ENCODE measurements at places on chromosomes 13 and 19. TPM values are rescaled to one million over a fixed set of nuclear protein-coding genes. Genes with fewer than 3 reads are reported as not detected.
A peak's percentile ranks its signal among the peaks of the same experiment; 100 is the strongest.

DNA sequence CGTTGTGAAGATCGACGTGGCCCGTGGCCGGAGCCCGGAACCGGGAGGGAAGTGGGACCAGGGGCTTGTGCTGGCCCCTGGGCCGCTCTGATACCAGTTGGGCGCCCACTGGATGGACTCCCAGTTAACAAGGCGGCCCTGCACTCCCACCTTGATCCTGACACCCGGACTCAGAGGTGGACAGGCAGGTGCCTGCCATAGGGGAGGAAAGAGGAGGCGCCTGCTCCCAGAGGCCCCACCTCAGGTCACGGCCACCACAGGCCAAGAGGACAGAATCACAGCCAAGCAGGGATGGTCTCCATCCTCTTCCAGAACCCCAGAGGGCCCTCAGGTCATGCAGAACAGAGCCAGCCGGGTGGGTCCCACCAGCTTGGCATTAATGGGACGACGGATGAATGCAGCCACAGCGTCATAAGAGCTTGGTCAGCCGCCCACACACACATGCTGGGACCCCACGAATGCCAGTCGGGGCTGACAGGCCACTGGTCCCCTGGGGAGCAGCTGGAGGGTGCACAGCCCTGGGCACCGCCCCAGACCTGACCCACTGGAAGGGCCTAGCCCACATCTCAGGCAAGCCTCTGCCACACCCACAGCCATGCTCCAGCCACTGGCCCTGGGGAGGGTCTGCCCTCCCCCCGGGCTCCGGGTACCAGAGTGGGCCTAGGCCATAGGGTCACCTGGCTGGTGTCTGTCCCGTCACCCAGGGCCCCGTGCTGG, 9.6 kb upstream of the KLF16 start:
- no peak overlapping the region for H3K27ac ChIP-seq
- H3K27me3 ChIP-seq: no peaks in the 10 kb centered on the region
- peaks cover 14% of the 10 kb centered on the region for H3K36me3 ChIP-seq
- H3K4me3 ChIP-seq: no peak overlapping the region
- DNase-seq: peak; percentile 34

DNA sequence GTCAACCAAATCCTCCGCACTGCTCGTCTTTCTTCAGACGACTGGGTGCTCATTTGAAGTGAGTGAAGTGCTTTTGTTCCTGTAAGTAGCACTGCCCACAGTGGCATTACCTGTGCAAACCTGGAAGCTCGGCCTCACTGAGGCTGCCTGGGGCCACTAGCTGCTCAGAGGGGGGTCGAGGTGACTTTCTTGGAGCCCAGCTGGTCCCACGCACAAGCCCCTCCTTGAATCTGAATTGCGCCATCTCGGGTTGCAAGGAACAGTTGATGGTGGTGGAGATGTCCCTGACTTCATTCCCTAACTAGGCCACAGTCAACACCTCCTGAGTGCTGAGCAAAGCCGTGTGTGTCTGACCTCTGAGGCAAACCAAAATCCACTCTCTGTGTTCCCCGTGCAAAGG, 79.3 kb upstream of the GPR183 start:
- H3K27me3 ChIP-seq: no peaks in the 10 kb centered on the region
- no peaks in the 10 kb centered on the region for H3K36me3 ChIP-seq
- no peak overlapping the region for H3K27ac ChIP-seq
- H3K4me1 ChIP-seq: no peaks in the 10 kb centered on the region
- no peak overlapping the region for H3K4me3 ChIP-seq

- DNase-seq: peak; percentile 38
- no peak overlapping the region for H3K4me3 ChIP-seq
- peaks cover 4% of the 10 kb centered on the region for H3K27me3 ChIP-seq
- H3K36me3 ChIP-seq: no peaks in the 10 kb centered on the region
- H3K27ac ChIP-seq: no peak overlapping the region
- peaks cover 16% of the 10 kb centered on the region for H3K4me1 ChIP-seq
Measured at GRCh38 chr13:42000846-42001245, 39.9 kb upstream of the VWA8 start.

Gene KRTDAP
- total RNA-seq: not detected

Gene ABCC4
- 27.5 TPM for total RNA-seq

Gene SLC25A30
- total RNA-seq: 11.2 TPM

DNA sequence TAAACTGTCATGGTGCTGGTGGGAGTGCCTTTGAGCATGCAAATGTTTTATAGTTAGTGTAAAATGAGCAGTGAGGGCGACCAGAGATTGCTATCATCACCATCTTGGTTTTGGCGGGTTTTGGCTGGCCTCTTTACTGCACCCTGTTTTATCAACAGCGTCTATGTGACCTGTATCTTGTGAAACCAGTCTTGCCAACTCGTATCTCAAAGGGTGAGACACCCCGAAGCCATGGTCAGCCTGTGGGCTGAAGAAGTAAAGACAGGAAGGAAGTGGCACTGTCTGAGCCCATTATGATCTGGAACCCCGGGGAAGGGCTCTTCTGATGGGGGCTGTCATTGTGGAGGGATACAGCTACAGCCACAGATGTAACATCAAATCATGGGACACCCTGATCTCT, 81.5 kb upstream of the FAM216B start:
- peaks cover 4% of the 10 kb centered on the region for H3K27me3 ChIP-seq
- no peak overlapping the region for H3K4me3 ChIP-seq
- DNase-seq: no peak
- no peaks in the 10 kb centered on the region for H3K4me1 ChIP-seq
- no peaks in the 10 kb centered on the region for H3K36me3 ChIP-seq

- H3K36me3 ChIP-seq: no peaks in the 10 kb centered on the region
- no peak overlapping the region for H3K4me3 ChIP-seq
- no peak for DNase-seq
- H3K4me1 ChIP-seq: no peaks in the 10 kb centered on the region
- no peak overlapping the region for H3K27ac ChIP-seq
- H3K27me3 ChIP-seq: no peaks in the 10 kb centered on the region
Measured at GRCh38 chr13:38321654-38322053, 28.0 kb upstream of the UFM1 start.

- H3K27me3 ChIP-seq: no peaks in the 10 kb centered on the region
- H3K4me1 ChIP-seq: no peaks in the 10 kb centered on the region
- no peak overlapping the region for H3K27ac ChIP-seq
- no peaks in the 10 kb centered on the region for H3K36me3 ChIP-seq
- no peak for DNase-seq
- H3K4me3 ChIP-seq: no peak overlapping the region
Measured at GRCh38 chr13:42345367-42345766, 73.4 kb downstream of the AKAP11 start.

GRCh38 chr13:75806117-75806516, 170.0 kb downstream of the LMO7 start:
- peaks cover 40% of the 10 kb centered on the region for H3K4me1 ChIP-seq
- H3K27ac ChIP-seq: peak overlapping the region; percentile 25
- no peak for DNase-seq

DNA sequence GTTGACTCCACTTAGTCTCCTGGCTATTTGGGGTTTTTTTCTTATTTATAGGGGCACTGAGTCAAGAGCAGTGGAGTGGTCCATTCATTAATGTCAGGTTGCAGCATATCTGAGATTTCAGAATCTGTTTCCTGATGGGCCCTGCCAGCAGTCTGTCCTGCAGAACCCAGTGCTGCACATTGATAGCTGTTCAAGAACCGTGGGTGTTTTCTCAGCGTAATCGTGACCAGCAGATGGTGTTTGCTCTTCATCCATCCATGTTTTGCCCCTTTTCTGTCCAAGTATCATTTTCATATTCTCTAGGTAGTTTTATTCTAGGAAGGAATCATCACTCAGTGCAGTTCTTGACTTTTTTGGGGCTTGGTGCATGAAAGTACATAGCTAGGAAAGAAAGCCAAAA, 166.5 kb downstream of the ATP8A2 start:
- no peaks in the 10 kb centered on the region for H3K4me1 ChIP-seq
- H3K36me3 ChIP-seq: no peaks in the 10 kb centered on the region
- no peak for DNase-seq
- no peak overlapping the region for H3K4me3 ChIP-seq
- H3K27ac ChIP-seq: no peak overlapping the region

GRCh38 chr13:111275995-111276618, 44.3 kb upstream of the TEX29 start:
- H3K27ac ChIP-seq: no peak overlapping the region
- H3K4me1 ChIP-seq: peaks cover 12% of the 10 kb centered on the region
- DNase-seq: no peak
- H3K4me3 ChIP-seq: no peak overlapping the region
- peaks cover 38% of the 10 kb centered on the region for H3K36me3 ChIP-seq

GRCh38 chr19:28691683-28692082, 521.3 kb downstream of the UQCRFS1 start:
- no peaks in the 10 kb centered on the region for H3K4me1 ChIP-seq
- H3K4me3 ChIP-seq: no peak overlapping the region
- no peak for DNase-seq
- H3K36me3 ChIP-seq: no peaks in the 10 kb centered on the region
- H3K27me3 ChIP-seq: no peaks in the 10 kb centered on the region
- no peak overlapping the region for H3K27ac ChIP-seq

- peaks cover 13% of the 10 kb centered on the region for H3K4me1 ChIP-seq
- peak overlapping the region; percentile 74 for H3K27ac ChIP-seq
- no peak for DNase-seq
- H3K27me3 ChIP-seq: no peaks in the 10 kb centered on the region
- H3K36me3 ChIP-seq: no peaks in the 10 kb centered on the region
Measured at GRCh38 chr19:48203222-48203793, 32.8 kb downstream of the ZSWIM9 start.

GRCh38 chr19:46499692-46500091, 4.0 kb upstream of the PNMA8B start:
- H3K4me1 ChIP-seq: no peaks in the 10 kb centered on the region
- no peak for DNase-seq
- H3K27ac ChIP-seq: no peak overlapping the region
- no peak overlapping the region for H3K4me3 ChIP-seq

DNA sequence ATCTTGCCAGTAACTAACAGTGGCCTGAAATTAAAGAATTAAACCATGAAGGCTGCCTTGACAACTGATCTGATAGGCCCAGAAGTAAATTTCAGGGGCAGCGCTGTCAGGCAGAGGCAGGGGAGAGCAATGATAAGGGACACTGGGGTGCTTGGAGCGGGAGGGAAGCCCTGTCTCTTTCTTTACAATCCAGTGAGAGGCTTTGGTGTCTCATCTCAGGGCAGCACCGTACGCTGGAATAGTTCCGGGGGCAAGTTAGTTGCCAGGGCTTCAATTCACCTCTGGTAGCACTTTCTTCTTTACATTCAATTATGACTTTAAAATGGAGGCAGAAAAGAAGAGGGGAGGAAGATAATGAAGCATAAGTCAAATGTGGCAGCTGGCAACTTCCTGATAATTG, 74.6 kb downstream of the CBY2 start:
- H3K27me3 ChIP-seq: peaks cover 26% of the 10 kb centered on the region
- peaks cover 10% of the 10 kb centered on the region for H3K4me1 ChIP-seq
- no peak for DNase-seq
- no peaks in the 10 kb centered on the region for H3K36me3 ChIP-seq

Gene CRX
- not detected for total RNA-seq

- H3K27me3 ChIP-seq: no peaks in the 10 kb centered on the region
- H3K4me3 ChIP-seq: no peak overlapping the region
- no peak for DNase-seq
- H3K36me3 ChIP-seq: no peaks in the 10 kb centered on the region
- H3K27ac ChIP-seq: no peak overlapping the region
Measured at GRCh38 chr13:22107549-22107948, 436.7 kb downstream of the FGF9 start.

DNA sequence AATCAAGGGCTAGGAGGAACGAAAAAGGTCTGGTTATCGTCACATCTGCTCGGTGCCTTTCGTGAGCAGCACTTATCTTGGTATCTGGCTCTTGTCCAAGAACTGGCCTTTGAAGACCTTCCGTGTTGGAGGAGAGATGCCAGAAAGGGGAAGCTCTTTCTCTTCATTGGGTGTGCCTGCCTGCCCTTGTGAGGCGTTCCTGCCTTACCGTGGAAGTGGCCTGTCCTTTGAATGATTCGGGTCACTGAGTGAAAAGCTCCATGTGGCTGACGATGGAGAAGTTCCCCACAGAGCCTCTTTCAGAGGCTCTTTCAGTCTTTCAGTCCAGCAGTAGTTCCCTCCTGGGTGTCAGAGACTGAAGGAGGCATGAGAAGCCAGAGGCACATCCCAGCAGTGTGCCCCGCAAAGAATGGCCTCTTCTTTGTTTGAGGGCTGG, 121.5 kb upstream of the SLC10A2 start:
- no peak overlapping the region for H3K4me3 ChIP-seq
- no peaks in the 10 kb centered on the region for H3K27me3 ChIP-seq
- no peak for DNase-seq

DNA sequence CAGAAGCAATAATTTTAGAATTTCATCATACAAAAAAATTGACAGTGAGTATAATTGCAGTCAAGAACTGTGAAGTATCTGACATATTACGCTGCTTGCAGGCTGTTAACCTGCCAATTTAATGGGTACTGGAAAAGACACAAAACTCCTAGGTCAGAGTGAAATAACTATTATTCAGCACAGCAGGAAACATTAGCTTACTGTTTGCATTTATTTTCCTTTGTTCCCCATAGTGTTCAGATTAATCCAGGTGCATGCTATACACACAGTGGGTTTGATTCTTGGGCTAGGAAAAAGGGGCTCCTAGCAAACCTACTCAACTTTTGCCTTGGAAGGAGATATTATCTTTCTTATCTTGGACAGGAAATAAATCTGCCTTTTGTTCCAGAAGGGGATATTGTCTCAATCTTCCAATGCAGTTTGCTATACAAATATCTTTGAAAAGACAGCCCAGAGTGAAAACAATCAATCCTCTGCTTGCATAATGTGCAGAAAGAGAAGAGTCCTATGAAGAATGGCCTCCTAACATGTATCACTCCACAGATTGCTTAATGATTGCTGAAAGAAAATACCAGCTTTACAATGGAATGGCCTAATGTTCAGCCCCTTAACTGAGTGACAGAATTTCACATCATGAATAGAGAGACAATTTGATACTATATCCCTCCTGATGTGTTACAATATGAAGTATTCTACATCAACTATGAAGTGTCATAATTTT, 443.4 kb downstream of the TBC1D4 start:
- H3K36me3 ChIP-seq: no peaks in the 10 kb centered on the region
- DNase-seq: no peak
- H3K27me3 ChIP-seq: no peaks in the 10 kb centered on the region
- no peak overlapping the region for H3K27ac ChIP-seq
- no peak overlapping the region for H3K4me3 ChIP-seq

Gene GNG7
- total RNA-seq: 0.29 TPM

DNA sequence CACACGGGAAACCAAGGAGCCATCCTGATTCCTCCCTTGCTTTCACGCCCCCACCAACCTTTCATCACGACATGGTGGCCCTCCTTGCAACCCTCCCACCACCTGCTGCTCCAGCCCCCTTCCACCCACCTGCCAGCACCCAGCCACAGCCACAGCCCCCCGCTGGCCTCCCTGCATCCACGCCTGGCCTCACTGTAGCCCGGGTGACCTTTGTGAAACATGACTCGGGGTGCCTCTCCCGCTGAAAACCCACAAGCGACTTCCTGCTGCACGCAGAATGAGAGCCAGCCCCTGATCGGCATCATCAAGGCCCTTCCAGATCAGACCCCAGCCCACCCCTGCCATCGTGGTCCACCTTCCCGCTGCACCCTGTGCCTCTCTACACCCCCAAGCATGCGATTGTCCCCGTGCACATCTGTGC, 14.9 kb downstream of the POP4 start:
- H3K36me3 ChIP-seq: no peaks in the 10 kb centered on the region
- DNase-seq: no peak
- H3K4me3 ChIP-seq: no peak overlapping the region
- no peak overlapping the region for H3K27ac ChIP-seq
- no peaks in the 10 kb centered on the region for H3K4me1 ChIP-seq

GRCh38 chr13:113862931-113863523, 849 bp downstream of the GAS6 start:
- H3K27ac ChIP-seq: peak overlapping the region; percentile 74
- H3K4me1 ChIP-seq: peaks cover 31% of the 10 kb centered on the region
- H3K36me3 ChIP-seq: peaks cover 30% of the 10 kb centered on the region
- H3K27me3 ChIP-seq: no peaks in the 10 kb centered on the region

Measured in osteoblast (primary cell).